ENCODE measurements at places on chromosomes 2 and 18. TPM values are rescaled to one million over a fixed set of nuclear protein-coding genes. Genes with fewer than 3 reads are reported as not detected.

- no peak overlapping the region for H3K27ac ChIP-seq
- no peak for DNase-seq
- H3K4me1 ChIP-seq = no peaks in the 10 kb centered on the region
These were observed 35.3 kb downstream of the GCKR start for GRCh38 chr2:27531983-27532382.

- DNase-seq = no peak
- no peak overlapping the region for H3K27ac ChIP-seq
- H3K4me1 ChIP-seq = no peaks in the 10 kb centered on the region
- H3K4me3 ChIP-seq = no peak overlapping the region
These were observed 9.4 kb upstream of the RAPGEF4 start for GRCh38 chr2:172726172-172726735.

DNA sequence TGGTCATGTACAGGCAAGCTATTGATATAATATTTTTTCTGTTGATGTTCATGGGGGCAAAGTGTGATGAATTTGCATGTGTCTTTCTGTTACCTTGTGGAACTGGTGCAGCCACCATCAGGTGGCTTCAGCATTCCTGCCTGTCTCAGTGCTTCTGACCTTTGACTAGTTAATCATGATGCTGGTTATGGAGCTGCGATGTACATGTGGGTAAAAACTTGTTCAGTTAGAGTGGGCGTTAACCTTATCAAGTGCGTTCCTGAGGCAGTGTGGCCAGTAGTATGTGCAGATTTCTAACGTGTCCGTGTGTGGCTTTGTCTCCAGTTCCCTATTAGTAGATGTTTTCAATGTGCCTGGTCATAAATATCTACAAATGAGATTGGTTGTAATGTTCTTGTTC lies 127.4 kb upstream of the ZSWIM2 start:
- DNase-seq = no peak
- H3K27ac ChIP-seq = no peak overlapping the region
- no peaks in the 10 kb centered on the region for H3K27me3 ChIP-seq
- H3K36me3 ChIP-seq = no peaks in the 10 kb centered on the region

- H3K36me3 ChIP-seq = peaks cover 15% of the 10 kb centered on the region
- no peaks in the 10 kb centered on the region for H3K27me3 ChIP-seq
- no peak overlapping the region for H3K27ac ChIP-seq
- DNase-seq = no peak
- H3K4me1 ChIP-seq = no peaks in the 10 kb centered on the region
- H3K4me3 ChIP-seq = no peak overlapping the region
These were observed 81.5 kb downstream of the PTPN2 start for GRCh38 chr18:12802538-12802937.

Gene DCDC2C
- total RNA-seq = not detected

Gene CCDC74A
- 0.98 TPM for total RNA-seq

Gene AP1S3
- 14.0 TPM for total RNA-seq

DNA sequence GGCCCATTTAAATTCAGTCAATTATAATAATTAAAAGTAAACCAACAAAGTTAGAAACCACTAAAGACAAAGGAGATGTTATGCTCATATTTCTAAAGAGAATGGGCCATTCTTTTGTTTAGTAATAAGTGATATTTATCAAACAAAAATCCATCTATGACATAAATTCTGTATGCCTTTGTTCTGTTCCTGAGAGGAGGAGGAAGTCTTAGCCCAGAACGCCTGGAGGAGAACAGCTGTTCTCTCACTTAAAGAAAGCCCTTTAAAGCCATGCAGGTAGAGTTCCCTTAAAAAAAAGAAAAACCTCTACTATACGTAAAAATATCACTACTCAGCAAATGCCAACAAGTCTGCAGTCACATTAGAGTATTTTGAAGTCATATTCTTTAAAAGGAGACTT lies 15.5 kb downstream of the LAMA1 start:
- DNase-seq = no peak
- H3K27ac ChIP-seq = no peak overlapping the region
- H3K4me3 ChIP-seq = no peak overlapping the region
- no peaks in the 10 kb centered on the region for H3K36me3 ChIP-seq
- H3K4me1 ChIP-seq = no peaks in the 10 kb centered on the region

GRCh38 chr2:20656561-20656960 lies 5.7 kb upstream of the HS1BP3 start:
- peaks cover 10% of the 10 kb centered on the region for H3K4me1 ChIP-seq
- H3K27ac ChIP-seq = no peak overlapping the region
- no peak overlapping the region for H3K4me3 ChIP-seq
- DNase-seq = peak; percentile 68
- H3K36me3 ChIP-seq = no peaks in the 10 kb centered on the region

- H3K4me1 ChIP-seq = no peaks in the 10 kb centered on the region
- H3K4me3 ChIP-seq = no peak overlapping the region
- H3K27me3 ChIP-seq = no peaks in the 10 kb centered on the region
- no peak overlapping the region for H3K27ac ChIP-seq
- no peak for DNase-seq
These were observed 794.9 kb upstream of the ACVR2A start for GRCh38 chr2:147049957-147050356.

- peaks cover 89% of the 10 kb centered on the region for H3K36me3 ChIP-seq
- no peak overlapping the region for H3K27ac ChIP-seq
- no peaks in the 10 kb centered on the region for H3K4me1 ChIP-seq
- H3K27me3 ChIP-seq = no peaks in the 10 kb centered on the region
- H3K4me3 ChIP-seq = no peak overlapping the region
These were observed 8.4 kb upstream of the CABYR start for GRCh38 chr18:24130494-24130893.

DNA sequence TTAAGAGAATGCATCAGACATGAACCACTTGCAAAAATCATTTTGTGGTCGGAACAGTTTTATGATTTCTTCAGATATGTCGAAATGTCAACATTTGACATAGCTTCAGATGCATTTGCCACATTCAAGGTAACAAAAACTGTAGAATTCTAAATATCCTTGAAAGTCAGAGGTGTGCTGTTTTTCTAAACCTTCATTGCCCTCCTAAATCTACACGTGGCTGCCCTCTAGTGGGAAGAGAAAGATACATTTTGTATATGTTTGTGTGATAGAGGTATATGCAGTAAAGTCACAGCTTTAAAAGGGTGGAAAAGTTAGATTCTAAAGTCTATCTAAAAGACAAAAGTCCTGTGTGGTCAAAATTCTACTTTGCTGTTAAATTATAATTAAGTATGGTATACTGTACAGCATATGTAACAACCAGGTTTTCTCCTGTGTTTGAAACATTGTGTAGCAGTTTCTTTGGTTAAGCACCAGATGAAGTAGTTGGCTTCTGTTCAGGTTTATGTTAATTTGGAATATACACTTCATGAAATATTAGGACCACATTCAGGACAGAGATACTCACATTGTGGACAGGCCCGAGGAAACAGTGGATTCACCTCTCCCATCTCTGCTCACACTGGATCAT lies 65.9 kb upstream of the ITM2C start:
- DNase-seq = no peak
- no peaks in the 10 kb centered on the region for H3K36me3 ChIP-seq
- H3K27ac ChIP-seq = no peak overlapping the region
- H3K4me3 ChIP-seq = no peak overlapping the region
- no peaks in the 10 kb centered on the region for H3K27me3 ChIP-seq

DNA sequence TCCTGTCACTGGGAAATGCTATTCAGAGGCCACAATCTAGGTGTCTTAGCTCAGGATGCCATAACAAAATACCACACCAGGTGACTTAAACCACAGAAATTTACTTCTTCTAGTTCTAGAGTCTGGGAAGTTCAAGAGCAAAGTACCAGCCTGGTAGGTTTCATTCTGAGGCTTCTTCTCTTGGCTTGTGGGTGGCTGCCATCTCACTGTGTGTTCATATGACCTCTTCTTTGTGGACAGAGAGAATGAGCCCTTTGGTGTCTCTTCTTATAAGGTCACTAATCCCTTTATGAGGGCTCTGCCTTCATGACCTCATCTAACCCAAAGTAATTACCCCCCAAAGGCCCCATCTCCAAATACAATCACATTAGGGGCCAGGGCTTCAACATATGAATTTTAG lies 57.3 kb downstream of the RHOB start:
- H3K4me3 ChIP-seq = no peak overlapping the region
- no peaks in the 10 kb centered on the region for H3K36me3 ChIP-seq
- no peak overlapping the region for H3K27ac ChIP-seq
- H3K4me1 ChIP-seq = no peaks in the 10 kb centered on the region
- no peak for DNase-seq
- H3K27me3 ChIP-seq = no peaks in the 10 kb centered on the region

- H3K4me1 ChIP-seq = no peaks in the 10 kb centered on the region
- no peak overlapping the region for H3K27ac ChIP-seq
- no peaks in the 10 kb centered on the region for H3K36me3 ChIP-seq
These were observed 324.1 kb upstream of the SYT4 start for GRCh38 chr18:43601432-43601831.

Gene MARCHF4
- not detected for total RNA-seq

GRCh38 chr18:52387175-52387574 lies 47.2 kb downstream of the DCC start:
- no peaks in the 10 kb centered on the region for H3K4me1 ChIP-seq
- DNase-seq = no peak
- H3K4me3 ChIP-seq = no peak overlapping the region
- H3K27ac ChIP-seq = no peak overlapping the region
- no peaks in the 10 kb centered on the region for H3K36me3 ChIP-seq

DNA sequence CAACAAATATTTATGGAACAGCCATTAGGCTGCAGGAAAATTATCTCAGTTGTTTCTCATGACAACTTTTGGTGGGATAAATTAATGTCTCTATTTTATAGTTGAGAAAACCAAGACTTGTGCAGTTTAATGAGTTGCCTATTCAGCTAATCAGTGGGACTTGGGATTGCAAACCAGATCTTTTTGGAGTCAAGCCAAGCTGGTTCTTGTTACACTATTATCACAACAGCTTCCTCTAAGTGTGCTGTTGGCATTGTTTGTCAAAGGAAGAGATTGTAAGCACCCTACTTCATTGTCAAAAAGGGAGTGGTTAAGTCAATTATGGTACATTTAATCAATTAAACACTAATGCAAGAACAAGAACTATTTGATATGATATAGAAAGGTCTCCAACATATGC lies 119.2 kb downstream of the PAX3 start:
- H3K4me1 ChIP-seq = no peaks in the 10 kb centered on the region
- H3K27me3 ChIP-seq = no peaks in the 10 kb centered on the region
- no peak overlapping the region for H3K27ac ChIP-seq
- no peaks in the 10 kb centered on the region for H3K36me3 ChIP-seq
- no peak for DNase-seq
- no peak overlapping the region for H3K4me3 ChIP-seq

GRCh38 chr2:8003462-8004075 lies 678.3 kb upstream of the ID2 start:
- no peaks in the 10 kb centered on the region for H3K27me3 ChIP-seq
- H3K4me3 ChIP-seq = no peak overlapping the region
- no peaks in the 10 kb centered on the region for H3K4me1 ChIP-seq
- H3K36me3 ChIP-seq = no peaks in the 10 kb centered on the region
- DNase-seq = no peak

Gene SNORC
- 0.68 TPM for total RNA-seq
